ENCODE measurements at places on chromosomes 1 and 21. TPM values are rescaled to one million over a fixed set of nuclear protein-coding genes. Genes with fewer than 3 reads are reported as not detected.

Gene INTS7
- 9.6 TPM for total RNA-seq

Gene IGSF21
- total RNA-seq: 1.6 TPM

Gene TRAF3IP3
- 1.7 TPM for total RNA-seq

Gene SLAMF7
- total RNA-seq: 0.46 TPM

Gene LAMC2
- total RNA-seq: 3.8 TPM

Gene PSMB4
- total RNA-seq: 185 TPM

Gene JAM2
- total RNA-seq: 38.2 TPM

Gene CCDC27
- not detected for total RNA-seq

Gene SPATA21
- not detected for total RNA-seq

Gene SOX13
- 12.1 TPM for total RNA-seq

Gene PPFIA4
- total RNA-seq: 22.2 TPM

Gene NAXE
- 116 TPM for total RNA-seq

Gene FMO4
- 2.7 TPM for total RNA-seq

Gene NPHS2
- not detected for total RNA-seq

Gene TCHH
- total RNA-seq: not detected

Gene BCAR3
- 17.8 TPM for total RNA-seq

Gene NEK2
- total RNA-seq: 0.32 TPM

Gene PLPPR4
- 0.24 TPM for total RNA-seq

Gene WNT2B
- 1.5 TPM for total RNA-seq

Gene LCE3B
- total RNA-seq: not detected

Gene ADAMTSL4
- total RNA-seq: 80.3 TPM

Gene SYTL1
- total RNA-seq: 0.78 TPM

Gene WDR64
- total RNA-seq: not detected

Gene BMP8B
- total RNA-seq: 0.41 TPM

Data from Right ventricle myocardium inferior (tissue), 1 donor.